B cell (primary cell): ENCODE measurements at places on chromosomes 4 and X. TPM values are rescaled to one million over a fixed set of nuclear protein-coding genes. Genes with fewer than 3 reads are reported as not detected.

- H3K27me3 ChIP-seq, result no peaks in the 10 kb centered on the region
- H3K27ac ChIP-seq, result no peak overlapping the region
- DNase-seq, result no peak
- H3K4me3 ChIP-seq, result no peak overlapping the region
Observed at GRCh38 chrX:133523526-133523925, 108.2 kb upstream of the GPC4 start.

DNA sequence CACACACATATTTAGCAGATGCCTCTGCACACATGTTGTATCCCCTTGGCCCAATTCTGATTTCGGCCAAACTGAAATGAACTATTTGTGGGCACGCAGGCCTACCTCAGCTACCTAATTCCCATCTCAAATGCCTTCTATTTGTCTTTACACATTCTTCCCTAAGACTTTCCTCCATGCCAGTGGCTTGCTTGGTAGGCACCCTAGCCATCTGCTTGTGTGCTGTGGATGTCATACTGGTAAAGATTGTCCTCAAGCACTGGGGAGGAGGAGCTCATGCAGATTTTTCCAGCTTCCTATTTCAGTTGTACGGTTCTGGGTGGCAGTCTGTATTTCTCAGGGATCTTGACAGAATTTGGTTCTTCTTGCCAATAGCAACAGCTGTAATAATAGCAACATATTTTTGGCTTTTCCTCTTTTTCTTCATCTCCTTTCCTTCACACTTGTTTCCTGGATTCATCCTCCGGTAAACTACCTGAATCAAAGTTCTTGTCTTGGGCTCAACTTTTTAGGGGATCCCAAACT is 514.3 kb downstream of the ADGRL3 start:
- no peak for DNase-seq
- H3K4me3 ChIP-seq, result no peak overlapping the region
- no peaks in the 10 kb centered on the region for H3K36me3 ChIP-seq
- no peaks in the 10 kb centered on the region for H3K4me1 ChIP-seq
- no peaks in the 10 kb centered on the region for H3K27me3 ChIP-seq
- H3K27ac ChIP-seq, result no peak overlapping the region

- no peak for DNase-seq
- no peak overlapping the region for H3K27ac ChIP-seq
- peaks cover 10% of the 10 kb centered on the region for H3K4me1 ChIP-seq
- H3K27me3 ChIP-seq, result no peaks in the 10 kb centered on the region
- H3K36me3 ChIP-seq, result no peaks in the 10 kb centered on the region
Observed at GRCh38 chrX:113759422-113759821, 824.5 kb upstream of the HTR2C start.

Gene IL2RG
- 276 and 297 TPM in 2 replicates for total RNA-seq

Gene AFM
- total RNA-seq, result not detected in 2 replicates
